ENCODE measurements at places on chromosomes 6 and 20.

DNA sequence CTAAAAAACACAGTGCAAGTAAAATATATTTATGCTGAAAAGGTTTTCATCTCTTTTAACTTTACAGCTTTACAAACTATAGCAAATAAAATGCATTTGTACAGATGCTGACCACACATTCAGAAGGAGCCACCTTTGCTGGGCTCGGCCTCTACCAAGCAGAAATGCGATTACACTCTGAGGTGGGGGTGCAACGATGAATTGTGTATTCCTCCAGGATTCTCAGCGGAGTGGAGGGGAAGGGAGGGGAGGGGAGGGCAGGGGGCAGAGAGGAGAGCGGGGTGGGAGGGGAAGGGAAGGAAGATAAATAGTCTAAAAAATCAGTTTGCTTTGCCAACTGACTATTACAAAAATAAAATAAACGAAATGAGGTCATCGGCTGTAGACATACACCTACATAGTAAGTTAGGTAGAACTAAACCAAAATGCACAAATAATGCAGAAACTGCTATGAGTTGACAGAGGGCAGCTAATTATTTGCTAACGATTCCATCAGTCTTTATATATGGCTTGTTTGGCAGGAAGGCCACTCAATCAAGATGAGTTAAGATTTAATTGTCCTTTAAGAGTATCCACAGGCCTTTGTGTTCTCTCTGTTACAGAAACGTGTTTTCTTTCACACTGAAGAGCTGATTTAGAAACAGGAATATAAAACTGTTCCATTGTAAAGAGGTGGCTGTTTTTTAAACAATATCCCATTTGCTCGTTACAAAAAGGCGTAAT lies 90.1 kb downstream of the TAF4 start:
- DNase-seq: no peak

DNA sequence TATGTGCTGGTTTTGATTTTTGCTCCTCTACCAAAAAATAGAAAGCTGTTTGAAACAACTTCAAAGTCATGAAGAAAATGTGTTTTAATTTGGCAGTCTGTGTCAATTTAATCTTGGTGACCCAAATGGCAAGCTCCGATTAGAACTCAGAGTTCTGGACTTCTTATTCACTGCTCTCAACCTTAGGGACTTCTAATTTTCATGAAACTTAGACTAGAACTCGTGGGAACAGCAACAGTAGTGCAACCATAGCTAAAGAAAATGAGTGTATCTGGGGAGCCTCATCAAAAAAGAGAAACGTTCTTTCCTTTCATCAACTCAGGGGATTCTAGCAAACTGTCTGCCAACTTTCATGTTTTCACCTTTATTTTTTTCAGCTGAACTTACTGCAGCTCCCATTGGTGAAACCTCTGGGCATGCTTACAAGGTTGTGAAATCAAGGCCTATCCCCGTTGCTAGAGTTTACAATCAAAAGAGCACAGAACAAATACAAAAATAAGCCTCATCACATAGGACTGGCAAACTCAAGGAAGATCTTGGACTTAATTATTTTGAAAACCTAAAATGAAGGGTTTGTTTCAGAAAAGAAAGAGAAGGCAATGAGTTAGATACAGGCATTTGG lies 114.0 kb upstream of the HSF2 start:
- no peak for DNase-seq

DNA sequence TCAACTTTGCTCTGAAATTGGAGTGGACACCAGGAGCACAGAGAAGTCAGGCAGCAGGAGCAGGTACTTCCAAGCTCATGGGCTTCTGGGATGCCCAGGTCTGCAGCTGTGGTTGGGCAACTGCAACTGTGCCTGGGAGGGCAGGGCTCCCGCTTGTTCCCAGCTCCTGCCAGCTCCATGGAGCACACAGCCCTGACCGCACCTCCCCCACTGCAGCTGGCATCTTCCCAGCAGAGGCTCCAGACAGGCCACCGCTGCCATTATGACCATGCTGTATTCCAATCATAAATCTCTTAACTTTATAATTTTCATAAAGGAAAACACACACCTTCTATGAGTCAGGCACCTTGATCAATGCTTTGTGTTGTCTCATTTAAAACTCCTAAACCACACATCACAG lies 36.9 kb downstream of the STK38 start:
- DNase-seq: no peak

GRCh38 chr6:51550243-51550642 lies 537.2 kb downstream of the PKHD1 start:
- DNase-seq: no peak

- no peak for DNase-seq
These were observed 67.2 kb upstream of the SMLR1 start for GRCh38 chr6:130760006-130760405.

DNA sequence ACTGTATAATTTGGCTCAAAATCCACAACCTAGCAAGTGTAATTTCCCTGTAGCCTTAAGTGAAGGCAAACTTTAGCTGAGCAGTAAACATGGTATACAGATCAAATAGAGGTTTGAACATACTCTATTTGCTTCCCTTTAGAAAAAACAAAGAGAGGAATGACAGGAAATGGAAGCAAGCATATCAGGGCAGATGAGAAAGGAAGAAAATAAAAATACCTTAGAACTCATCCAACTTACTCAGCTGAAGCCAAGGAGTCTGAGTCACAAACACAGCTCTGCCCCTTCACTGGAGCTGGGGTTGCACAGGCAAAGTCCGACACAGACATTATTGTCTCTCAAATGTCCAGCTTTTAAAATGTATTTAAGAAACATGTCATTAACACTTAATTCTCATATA lies 379.9 kb upstream of the IRAK1BP1 start:
- DNase-seq: no peak

DNA sequence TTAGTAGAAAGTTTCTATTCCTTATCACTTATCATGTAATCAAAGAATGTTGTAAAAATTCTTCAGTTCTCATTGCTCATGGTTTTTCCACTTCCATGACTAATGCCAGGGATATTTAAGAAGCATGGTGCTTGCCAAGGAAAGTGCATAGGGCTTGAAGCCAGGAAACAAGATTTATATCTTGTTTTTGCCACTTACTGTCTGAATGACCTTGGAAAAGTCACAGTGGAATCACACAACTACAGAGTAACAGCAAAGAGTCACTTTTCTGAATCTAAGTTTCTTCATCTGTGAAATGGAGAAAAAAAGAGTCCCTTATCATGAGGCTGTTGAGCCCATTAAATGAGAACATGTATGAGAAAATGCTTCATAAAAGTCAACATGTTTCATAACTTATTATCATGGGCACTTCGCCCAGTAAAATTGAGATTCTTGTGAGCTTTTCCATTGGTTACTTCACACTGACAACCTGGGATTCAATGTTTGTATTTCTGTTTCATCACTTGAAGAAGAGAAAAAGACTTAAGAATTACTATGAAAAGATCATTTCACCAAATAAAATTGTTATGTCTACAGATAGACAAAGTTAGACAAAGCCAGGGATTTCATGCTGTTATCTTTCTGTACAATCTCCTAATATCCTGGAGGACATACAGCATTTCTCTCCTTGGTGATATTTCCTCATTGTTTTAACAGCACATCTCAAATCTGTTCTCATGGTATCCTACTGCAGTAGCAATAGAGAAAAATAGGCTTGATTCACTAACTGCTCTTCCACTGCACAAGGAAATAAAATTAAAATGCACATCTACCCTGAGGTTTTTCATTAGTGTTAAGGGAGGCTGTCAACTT lies 7.6 kb upstream of the BMP5 start:
- no peak for DNase-seq

GRCh38 chr20:32134026-32134425 lies 24.5 kb downstream of the TM9SF4 start:
- DNase-seq: no peak

DNA sequence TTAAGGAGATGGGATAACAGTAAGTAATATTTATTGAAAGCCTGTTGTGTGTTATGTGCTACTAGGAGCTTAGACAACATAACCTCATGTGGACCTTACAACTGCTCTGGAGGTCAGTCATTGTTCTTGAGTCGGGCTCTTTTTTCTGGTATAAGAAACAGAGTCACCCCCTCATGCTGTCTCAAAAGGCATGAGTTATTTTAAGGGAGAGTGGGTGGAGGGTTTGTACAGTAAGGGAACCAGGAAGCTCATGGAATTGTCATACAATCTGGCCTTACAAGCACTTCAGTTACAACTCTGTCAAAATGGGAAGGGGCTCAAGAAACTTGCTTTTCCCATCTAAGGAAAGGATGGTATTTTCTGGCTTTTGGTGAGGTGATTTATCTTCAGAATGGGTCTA lies 16.5 kb upstream of the DSE start:
- DNase-seq: no peak

DNA sequence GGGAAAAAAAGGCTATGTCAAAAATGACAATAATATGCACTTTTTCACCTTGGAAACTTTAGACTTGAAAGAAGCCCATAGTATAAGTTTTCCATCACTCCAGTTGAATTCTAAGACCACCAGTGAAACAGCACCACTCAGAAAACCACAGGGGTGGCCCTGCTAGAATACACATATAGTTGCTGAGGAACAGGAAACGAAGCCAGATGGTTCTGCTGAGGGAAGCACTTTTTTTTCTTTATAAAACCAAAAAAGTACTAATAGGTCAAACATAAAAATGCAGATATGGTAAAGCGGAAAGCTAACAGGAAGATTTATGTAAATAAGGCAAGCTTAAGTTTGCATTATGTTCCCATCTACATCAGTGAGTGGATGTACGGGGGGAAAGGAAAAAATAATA lies 303.9 kb downstream of the FOXC1 start:
- no peak for DNase-seq

DNA sequence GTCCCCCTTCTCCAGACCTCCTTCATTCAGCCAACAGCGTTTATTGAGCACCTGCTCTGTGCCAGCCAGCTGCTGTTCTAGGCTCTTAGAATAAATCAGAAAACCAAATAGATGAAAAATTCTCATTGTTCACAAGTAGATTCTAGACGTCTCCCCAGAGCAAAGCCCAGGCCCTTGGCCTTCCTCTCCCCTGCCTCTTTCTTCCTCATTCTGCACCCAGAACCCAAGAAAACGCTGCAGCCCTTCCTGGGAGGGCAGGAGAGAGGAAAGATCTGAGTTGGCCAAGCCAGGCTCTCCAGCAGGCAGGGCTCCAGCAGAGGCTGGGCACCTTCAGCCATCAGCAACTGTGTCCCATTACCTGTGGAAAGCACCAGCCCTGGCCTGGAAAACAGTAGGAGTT lies 12.0 kb upstream of the BPI start:
- DNase-seq: no peak

GRCh38 chr6:128487746-128488145 lies 32.7 kb downstream of the PTPRK start:
- no peak for DNase-seq

DNA sequence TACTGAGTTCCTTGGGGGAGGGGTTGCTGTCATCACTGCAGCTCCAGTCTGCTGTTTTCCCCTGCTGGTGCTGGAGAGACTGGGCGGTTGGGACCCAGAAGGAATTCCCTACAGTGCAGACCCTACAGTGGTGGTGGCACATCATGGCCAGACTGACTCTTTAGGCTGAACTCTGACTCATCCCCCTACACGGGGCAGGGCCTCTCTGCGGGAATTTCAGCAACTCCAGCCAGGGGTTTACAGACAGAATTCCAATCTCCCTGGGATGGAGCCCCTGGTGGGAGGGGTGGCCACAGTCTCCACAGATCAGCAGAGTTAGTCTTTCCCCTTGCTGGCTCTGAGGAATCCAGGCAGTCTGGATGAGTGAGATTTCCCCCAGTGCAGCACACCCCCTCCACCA lies 46.9 kb upstream of the MAPK13 start:
- DNase-seq: no peak

All from stimulated activated CD4-positive, alpha-beta T cell treated with anti-CD3 and anti-CD28 coated beads, TNF-alpha, amount 100 ng/mL, for 24 hours (primary cell).